Posterior vena cava (tissue), 2 donors: ENCODE measurements at places on chromosomes 2 and 18.

GRCh38 chr2:160471950-160472349, 21.7 kb downstream of the RBMS1 start:
- peak; percentile 38 for DNase-seq

DNA sequence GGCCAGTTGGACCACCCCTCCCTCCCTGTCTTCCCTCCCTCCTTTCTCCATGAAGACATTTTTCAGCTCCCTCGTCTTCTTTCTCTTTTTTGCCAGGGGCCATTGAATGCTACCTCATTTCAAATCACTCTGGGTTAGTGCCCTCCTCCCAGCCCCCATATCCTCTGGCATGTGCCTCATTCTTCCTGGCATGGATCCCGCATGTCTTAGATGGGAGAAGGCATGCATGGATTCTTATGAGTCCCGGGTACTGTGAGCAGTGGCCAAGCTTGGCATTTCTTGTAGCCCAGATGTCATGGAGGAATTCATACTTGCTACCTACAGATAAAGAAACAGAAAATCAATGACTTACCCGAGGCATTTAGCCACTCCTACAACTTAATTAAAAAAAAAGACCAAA, 9.0 kb upstream of the HAAO start:
- DNase-seq: no peak

DNA sequence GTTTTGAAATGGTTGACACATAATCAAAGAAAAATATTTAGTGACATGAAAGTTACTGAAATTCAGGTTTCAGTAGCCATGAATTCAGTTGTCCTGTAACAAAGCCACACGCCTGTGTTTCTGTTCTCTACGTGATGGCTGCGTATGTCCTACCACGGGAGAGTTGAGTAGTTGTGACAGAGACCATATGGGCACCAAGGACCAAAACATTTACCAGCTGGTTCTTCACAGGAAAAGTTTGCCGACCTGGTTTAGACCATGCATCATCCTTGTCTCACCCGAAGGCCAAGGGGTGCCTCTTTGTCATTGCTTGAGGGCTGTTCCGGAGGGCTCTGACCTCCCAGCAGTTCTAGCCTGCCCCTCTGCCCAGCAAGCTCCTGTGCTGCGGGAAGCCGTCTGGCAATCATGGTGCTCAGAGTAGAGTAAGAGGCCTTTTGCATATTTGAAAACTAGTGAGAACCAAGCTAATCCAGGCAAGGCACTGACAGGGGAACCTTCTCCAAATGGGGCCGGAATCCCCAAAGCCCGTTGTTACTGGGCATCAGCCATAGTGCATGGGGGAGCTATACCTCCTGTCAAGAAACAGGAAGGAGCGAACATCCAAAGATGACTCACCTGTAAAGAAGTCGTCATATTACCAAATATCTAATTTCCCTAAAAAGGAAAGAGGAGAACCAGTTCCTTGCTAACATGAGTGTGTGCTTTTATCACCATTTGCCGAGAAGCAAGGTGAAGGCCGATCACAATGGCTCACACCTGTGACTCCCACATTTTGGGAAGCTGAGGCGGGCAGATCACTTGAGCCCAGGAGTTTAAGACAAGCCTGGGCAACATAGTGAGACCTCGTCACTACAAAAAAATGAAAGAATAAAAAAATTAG, 92.6 kb upstream of the RAB12 start:
- peak; percentile 52 for DNase-seq

DNA sequence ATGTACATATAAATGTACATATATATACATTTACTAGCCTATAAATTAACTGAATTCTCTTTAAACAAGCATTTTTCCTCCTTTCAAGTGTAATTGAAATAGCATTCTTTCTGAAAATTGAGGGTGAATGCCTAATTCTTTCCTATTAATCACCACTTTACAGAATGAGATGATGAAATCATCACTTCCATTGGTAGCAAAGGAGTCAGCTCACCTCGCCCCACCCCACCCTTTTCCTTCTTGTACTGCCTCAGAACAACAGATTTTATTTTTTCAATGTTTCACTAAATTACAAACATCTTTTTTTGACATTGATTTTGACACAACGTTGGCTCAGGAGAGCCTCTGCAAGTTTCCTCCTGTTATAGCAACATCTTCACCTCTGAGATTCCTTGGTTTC, 181.9 kb upstream of the CDH7 start:
- no peak for DNase-seq

GRCh38 chr18:13615432-13615861, 110.9 kb downstream of the FAM210A start:
- DNase-seq: no peak

DNA sequence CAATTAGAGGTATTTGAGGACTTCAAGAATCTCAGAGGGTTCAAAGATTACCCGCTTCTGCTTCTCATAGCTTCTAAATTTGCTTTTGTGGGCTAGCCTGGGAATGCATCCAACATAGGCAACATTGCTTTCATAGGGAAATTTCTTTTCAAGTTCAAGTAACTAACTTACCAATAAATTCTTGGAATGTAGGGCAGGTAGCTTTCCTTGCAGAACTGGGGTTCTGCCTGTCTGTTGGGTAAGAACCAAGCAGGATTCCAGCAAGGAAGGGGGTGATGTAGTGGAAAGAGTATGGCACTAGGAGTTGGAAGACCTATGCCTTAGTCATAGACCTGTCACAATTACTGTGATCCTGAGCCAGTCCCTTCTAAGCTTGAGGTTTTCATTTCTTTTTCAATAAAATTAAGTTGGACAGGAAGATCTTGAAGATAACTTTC, 164.1 kb downstream of the FHOD3 start:
- DNase-seq: no peak

GRCh38 chr2:188204824-188205223, 86.8 kb upstream of the GULP1 start:
- DNase-seq: no peak

DNA sequence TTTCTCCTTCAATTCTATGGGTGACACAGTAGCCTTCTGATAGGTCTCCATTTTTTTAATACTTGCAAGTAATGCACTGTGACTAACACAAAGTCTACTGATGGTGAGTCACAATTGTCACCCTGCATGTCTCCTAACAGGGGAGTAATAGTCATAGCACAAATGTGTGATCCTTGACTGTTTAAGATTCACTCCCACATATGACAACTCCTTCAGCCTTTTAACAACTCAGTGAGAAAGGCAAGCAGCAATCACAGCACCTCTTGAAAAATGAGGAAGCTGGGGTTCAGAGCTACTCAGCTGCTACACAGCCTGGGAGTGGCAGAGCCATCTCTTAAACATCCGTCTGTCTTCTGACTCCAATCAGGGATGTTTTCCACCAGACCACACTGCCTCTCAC, 63.8 kb downstream of the EHD3 start:
- DNase-seq: no peak

DNA sequence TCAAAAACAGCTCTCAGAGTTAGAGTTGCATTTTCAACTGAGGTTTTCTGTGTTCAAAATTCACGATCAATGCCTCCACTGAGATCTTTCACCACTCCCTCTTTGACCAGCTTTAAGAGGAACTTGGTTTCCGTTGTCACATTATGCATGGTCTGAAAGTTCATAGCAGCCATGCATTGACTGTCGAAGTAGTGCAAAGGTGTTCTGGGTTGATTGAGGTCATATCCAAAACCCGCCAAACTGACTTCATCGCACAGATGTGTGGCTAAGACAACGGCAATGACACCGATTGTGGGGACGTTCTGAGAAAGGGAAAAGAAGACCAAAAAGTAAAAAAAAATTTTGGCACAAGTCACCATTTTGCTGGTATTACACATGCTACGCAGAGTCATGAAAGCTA, 48.7 kb downstream of the ST3GAL5 start:
- no peak for DNase-seq

- no peak for DNase-seq
Measured at GRCh38 chr2:9332136-9332852, 91.0 kb downstream of the ITGB1BP1 start.

- no peak for DNase-seq
Measured at GRCh38 chr2:192354512-192355244, 159.9 kb upstream of the TMEFF2 start.

DNA sequence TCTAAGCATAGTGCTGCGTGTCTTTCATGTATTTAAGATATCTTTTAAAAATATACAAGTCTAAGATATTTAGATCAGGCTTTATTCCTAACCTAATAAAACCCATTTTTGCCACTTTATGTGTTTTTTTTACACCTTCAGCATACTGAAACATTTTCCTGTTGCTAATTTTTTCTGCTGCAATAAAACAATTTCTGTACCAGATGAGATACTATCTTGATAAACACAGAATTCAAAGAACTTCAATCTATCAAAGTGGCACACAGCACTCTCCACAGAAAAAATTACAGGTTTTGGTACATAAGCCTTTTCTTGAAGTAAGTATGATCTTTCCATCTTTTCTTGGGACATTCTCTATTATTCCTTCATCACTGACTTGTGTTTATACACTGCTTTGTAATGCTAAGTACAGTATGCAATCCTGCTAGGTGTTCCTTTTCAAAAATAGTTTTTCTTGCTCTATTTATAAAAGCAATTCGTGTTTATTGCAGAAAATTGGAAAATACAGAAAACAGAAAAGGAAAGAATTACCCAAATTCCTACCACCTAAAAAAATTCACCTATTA, 16.2 kb downstream of the REV1 start:
- DNase-seq: no peak

GRCh38 chr2:106288873-106289272, 94.8 kb upstream of the UXS1 start:
- DNase-seq: no peak

DNA sequence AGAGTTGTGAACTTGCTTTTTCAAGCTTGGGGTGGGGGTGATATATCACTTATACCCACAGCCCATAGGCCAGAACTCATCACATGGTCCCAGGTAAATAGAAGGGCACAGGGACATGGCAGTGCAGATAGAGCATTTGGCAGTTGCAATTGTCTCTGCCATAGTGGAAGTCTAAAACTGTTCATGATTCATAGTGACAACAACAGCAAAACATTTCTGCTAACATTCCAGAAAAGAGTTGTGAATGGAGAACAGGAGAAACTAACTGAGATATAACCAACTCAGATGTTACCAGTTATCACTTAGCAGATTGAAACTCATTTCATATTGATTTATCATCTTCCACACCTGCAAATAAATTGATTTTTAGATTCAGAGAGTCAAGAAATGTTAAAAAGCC, 278.6 kb upstream of the KYNU start:
- no peak for DNase-seq

DNA sequence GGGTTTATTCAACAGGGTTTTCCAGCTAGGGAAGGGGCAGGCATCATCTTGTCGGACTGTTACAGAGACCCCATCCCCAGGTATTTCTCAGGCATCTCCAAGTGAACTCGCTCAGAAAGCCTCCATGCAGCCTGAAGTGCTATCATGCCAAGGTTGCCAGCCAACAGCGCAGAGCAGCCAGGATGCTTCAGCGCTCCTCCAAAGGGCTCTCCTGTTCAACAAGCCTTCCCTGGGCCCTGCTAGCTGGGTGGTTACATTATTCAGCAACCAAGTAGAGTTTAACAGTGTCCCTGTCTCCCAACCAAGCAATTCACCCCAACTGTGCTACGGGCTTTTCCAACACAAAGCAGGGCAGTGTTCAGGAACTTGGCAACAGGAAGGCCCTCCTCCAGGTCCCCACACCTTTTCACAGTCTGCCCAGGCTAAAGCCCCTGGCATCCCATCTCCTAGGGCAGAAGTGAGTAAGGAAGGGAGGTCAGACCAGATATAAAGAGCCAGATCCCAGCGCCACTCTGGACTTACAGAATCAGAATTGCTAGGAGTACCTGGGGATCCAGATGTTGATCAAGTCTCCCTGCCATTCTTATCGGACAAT, 52.9 kb downstream of the ZBTB7C start:
- no peak for DNase-seq

- no peak for DNase-seq
Measured at GRCh38 chr2:85549826-85550225, 10.9 kb downstream of the MAT2A start.

- no peak for DNase-seq
Measured at GRCh38 chr2:143171817-143172216, 42.6 kb downstream of the ARHGAP15 start.

GRCh38 chr2:74168739-74169138, 9.9 kb downstream of the MOB1A start:
- no peak for DNase-seq

DNA sequence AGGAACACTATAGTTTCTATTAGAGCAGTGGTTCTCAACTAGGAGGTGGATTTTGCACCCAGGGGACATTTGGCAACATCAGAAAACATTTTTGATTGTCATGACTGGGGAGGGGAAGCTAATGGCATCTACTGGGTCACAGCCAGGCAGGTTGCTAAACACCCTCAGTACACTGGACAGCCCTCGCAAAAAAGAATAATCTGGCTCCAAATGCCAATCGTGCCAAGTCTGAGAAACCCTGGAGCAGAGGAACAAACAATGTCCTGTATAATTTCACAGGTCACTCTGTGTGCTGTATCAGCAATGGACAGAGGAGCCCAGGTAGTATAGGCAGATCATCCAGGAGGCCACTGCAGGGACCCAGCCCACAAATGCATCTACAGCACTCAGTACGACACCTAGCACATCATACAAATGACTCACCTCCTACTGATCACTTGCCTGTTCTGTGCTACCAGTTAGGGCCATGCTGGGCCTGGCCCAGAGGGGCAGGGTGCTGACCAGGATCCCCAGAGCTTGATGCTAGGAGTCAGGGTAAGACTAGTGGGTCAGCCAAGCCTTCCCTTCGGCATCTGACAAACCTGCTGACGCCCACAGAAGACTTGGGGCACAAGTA, 37.6 kb downstream of the SFXN5 start:
- no peak for DNase-seq

DNA sequence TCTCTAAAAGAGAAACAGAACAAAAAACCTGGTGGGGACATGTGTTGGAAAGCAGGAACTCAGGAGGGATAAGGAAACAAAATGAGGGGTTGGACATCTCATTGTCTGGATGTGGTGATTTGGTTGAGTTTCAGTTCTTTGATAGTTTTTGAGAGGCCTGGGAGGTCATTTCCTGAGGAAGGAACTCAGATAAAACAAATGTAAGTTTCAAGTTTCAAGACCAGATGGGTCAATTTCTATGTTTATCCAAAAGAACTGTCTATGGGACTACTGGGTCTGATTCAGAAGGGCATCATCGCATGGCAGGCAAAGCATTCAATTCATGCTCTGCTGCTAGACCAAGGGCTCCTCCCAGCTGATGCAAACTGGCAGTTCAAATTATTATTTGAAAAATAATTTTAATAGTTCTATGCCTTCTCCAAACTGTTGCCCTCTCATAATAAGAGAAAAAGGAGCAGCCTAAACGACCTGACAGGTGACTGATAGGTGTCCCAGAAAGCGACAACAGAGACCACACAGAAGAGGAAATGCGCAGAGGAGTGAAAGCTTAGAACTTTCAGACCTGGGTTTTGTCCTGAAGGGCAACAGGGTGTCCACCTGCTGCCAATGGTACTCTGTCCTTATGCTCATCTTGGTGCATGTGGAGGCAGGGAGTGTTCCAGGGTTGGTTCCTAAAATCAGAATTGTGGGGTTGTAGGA, 39.3 kb upstream of the SH3RF3 start:
- DNase-seq: no peak

DNA sequence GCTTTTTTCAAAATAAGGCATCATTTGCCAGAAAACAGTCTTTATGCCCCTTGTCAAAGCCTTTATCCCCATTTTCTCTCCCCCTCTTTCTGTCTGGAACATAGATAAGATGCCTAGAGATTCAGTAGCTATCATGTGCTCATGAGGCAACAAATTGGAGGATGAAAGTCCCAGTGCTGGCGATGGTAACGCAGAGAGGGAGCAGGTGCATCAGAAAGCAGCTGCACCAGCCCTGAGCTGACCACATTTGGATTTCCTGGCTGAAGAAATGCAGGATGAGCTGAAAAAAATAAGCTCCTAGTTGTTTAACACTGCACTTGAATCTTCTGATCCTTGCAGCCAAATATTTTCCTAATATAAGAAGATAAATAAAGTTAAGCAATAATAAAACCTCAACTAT, 48.0 kb downstream of the LOXHD1 start:
- DNase-seq: no peak
